ENCODE measurements at places on chromosomes 16 and 17.
A peak's percentile ranks its signal among the peaks of the same experiment; 100 is the strongest.

DNA sequence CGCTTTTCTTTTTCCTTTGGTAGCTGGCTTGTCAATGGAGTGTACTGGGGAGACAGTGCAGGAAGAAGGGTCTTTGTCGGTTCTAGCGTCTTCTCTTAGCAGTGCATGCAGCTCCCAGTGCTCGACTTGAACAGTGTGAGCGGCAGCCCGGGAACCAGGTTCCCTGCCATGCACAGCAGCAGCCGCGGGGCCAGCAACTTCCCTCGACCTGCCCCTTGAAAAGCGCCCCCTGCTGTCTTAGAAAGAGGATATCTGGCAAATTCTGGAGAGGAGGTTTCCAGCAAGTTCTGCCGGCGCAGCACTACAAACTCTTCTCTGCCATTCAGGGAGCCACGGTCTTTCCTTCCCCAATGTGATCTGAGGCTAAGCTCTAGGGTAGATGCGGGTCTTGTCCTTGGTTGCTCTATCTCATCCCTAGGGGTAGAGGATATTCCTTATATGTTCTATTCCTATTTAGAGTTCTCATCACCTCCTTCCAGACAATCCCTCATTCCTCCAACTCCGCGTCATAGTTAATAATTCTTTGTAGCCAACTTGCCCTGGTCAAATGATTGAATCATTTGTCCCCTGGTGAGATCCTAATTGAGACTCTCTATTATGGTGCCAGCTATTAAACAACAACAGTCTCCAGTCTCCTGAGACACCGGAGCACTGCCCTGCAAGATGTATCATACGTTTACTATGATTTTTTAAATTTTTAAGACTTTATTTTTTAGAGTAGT, 451.3 kb downstream of the PMP22 start:
- no peak for DNase-seq

- no peak for DNase-seq
Measured at GRCh38 chr16:56505181-56505580, 14.6 kb downstream of the BBS2 start.

GRCh38 chr17:16197276-16197675, 18.1 kb downstream of the NCOR1 start:
- DNase-seq, result no peak

DNA sequence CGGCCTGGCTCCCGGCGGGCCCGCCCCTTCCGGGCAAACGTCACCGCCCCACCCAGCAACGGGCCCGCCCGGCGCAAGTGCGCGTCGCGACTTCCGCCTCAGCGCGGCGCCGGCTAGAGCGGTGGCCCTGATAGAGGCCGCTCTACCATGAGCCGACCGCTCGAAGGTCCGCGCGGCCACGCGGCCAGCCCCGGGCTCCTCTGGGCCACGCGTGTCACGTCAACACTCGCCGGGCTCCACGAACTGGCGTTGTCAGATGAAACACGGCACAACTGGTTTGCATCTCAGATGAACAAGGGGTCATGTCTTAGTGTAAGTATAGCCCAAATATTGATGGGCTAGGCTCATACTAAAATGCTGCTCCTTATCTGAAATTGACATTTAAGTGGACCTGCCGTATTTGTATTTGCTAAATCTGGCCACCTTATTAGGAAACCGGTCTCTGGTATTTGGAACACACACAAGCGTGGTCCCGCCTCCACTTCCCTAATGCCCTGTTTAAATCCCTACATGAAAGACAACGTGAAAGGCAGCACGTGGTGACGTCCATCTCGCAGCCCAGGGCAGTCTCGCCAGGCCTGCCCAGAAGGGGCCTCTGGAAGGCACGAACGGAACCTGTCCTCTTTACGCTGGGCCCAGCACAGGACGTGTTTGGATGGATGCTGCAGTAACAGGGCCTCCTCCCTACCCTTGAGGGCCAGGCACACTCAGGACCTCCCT, at the start of gene ZNF598:
Gene ZNF598, minus strand, starts transcription at position 31 of the 720 bp plus-strand sequence.
- peak; percentile 77 for DNase-seq

- no peak for DNase-seq
Measured at GRCh38 chr17:9647014-9647413, 1.7 kb downstream of the USP43 start.

DNA sequence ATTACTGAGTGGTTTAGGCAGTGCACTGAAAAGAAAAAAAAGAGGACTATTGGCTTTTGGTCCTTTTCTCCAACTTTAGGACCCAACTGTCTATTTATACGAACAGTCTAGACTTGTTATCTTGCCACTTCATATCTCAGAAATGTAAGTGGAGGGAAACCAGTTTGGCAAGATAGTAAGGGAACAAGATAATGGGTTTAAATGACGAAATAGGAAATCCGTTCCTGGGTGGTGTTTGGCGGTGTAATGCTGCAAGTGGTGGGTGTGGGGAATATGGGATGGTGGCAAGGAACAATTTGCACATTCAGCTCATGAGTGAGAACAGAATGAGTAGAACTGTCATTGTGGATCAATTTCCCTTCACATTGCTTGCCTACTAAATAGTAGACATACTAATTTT, 44.7 kb downstream of the GRB7 start:
- DNase-seq, result no peak

DNA sequence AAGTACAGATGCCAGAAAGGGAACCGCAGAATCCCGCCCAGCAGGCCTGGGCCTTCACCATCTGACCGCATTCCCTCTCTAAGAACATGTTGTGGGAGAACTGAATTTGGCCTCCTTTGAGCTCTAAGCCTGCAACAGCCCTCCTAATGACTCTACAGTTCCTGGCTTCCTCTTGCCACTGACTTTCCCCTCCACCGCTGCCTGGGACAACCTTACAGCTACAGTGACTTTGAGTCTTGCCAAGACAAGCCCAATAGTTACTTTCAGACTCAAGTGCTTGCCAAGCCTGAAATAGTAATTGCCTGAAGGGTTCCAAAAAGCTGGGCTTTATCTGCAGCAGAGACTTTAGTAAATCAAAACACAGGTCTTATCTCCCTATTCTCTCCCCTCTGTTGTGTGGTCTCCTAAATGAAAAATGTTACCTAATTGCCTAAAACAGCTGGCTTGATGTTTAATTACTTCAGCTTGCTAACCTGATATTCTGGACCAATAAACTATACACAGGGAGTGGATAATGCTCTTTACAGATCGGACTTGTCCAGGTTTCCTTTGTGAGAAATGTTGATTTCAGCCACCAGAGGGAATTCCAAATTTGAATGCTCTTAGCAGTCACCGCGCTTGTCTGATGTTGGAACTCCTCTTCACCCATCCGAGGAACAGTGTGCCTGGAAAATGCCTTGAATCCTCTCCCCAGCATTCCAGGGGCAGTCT, 85.1 kb upstream of the TBX2 start:
- DNase-seq, result no peak

All from anterior cingulate cortex (tissue), 58 donors.